ENCODE measurements at places on chromosomes 11 and 22. TPM values are rescaled to one million over a fixed set of nuclear protein-coding genes. Genes with fewer than 3 reads are reported as not detected.

The NAV2 gene
- 10.6 TPM for total RNA-seq

The OR2AG1 gene
- not detected for total RNA-seq

The SHANK3 gene
- 8.1 TPM for total RNA-seq

The KCNJ4 gene
- total RNA-seq, result not detected

The LRP4 gene
- 8.1 TPM for total RNA-seq

The CCDC188 gene
- total RNA-seq, result 0.69 TPM

The MAJIN gene
- total RNA-seq, result not detected

The PPFIA1 gene
- 54.0 TPM for total RNA-seq

The KDM4E gene
- not detected for total RNA-seq
